ENCODE measurements at places on chromosomes 16 and 17. TPM values are rescaled to one million over a fixed set of nuclear protein-coding genes. Genes with fewer than 3 reads are reported as not detected.

The RTN4RL1 gene
- total RNA-seq, result 19.9 TPM

The KRT32 gene
- total RNA-seq, result not detected

The SLC25A19 gene
- 18.3 TPM for total RNA-seq

The STXBP4 gene
- 4.1 TPM for total RNA-seq

The DNAI2 gene
- total RNA-seq, result not detected

The ZNF207 gene
- 224 TPM for total RNA-seq

The CDRT15L2 gene
- total RNA-seq, result not detected

The RSPRY1 gene
- total RNA-seq, result 37.2 TPM

The RPRML gene
- total RNA-seq, result 0.74 TPM

The DRC3 gene
- total RNA-seq, result 2.0 TPM

The ST6GALNAC2 gene
- 0.39 TPM for total RNA-seq

The CCL14 gene
- total RNA-seq, result not detected

The KRTAP16-1 gene
- total RNA-seq, result not detected

The NOXO1 gene
- total RNA-seq, result 0.08 TPM

The HIC1 gene
- total RNA-seq, result 0.64 TPM

The ZNF263 gene
- total RNA-seq, result 35.1 TPM

The KRT222 gene
- total RNA-seq, result 0.57 TPM

The ENPP7 gene
- not detected for total RNA-seq

The ABCA8 gene
- total RNA-seq, result 0.24 TPM

The NLRP1 gene
- 2.5 TPM for total RNA-seq

The MYL4 gene
- total RNA-seq, result 0.21 TPM

The NPTX1 gene
- 119 TPM for total RNA-seq

The TAC4 gene
- not detected for total RNA-seq

The TRIM16 gene
- total RNA-seq, result 182 TPM

The KRT36 gene
- total RNA-seq, result not detected

The TEDC2 gene
- total RNA-seq, result 15.9 TPM

The HBA1 gene
- total RNA-seq, result 2.4 TPM

The KRT13 gene
- total RNA-seq, result 0.10 TPM

The ABCC3 gene
- total RNA-seq, result 112 TPM

All from A549 treated with AZD2906 at 1 μM for 4 hours (cell line).